ENCODE measurements at places on chromosomes 2 and 18.

- no peak for DNase-seq
These were observed 30.1 kb upstream of the CEP68 start for GRCh38 chr2:65026154-65026553.

- DNase-seq = no peak
These were observed 1.7 kb downstream of the IL1RL1 start for GRCh38 chr2:102313025-102313424.

DNA sequence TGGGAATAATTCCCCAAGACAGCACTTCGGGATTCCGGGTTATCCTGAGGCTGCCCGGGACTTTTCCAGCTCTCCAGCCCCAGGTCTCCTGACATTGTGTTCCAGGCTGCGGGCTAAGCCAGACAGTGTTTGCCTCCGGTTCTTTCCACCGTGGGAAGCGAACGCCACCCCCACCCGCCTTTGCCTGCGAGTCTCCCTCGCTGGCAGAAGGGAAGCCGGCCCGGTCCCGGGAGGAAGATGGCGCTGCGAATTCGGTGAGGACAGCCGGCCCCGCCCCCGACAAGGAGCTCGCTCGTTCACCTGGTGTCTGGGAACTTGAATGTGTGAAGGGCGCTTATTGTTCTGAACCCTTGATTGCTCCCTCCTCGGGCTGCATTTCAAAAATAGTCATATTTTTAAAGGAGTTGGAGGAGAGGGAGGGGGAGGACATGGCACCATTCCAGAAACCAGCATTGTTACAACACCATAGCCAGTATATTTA, 2.9 kb downstream of the LRATD1 start:
- DNase-seq = no peak

- no peak for DNase-seq
These were observed 103.3 kb downstream of the COL6A3 start for GRCh38 chr2:237310515-237311114.

DNA sequence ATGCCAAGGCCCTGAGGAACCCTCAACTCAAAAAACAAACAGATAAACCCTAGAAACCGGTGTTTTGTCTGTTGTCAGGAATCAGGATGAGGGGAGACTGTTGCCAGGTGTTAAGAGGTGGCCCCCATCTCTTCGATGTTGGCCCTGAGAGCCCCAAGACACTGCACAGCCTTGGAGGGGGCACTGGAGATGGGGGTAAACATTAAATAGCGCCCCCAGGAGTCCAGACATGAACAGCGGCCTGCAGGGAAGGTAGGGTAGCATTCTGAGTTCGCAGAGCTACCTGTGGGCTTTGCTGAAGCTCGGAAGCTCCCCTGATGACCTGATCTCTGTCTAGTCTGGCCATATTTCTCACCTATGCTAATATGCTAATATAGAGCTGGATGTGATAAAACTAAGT, 97.6 kb upstream of the SMAD2 start:
- no peak for DNase-seq

DNA sequence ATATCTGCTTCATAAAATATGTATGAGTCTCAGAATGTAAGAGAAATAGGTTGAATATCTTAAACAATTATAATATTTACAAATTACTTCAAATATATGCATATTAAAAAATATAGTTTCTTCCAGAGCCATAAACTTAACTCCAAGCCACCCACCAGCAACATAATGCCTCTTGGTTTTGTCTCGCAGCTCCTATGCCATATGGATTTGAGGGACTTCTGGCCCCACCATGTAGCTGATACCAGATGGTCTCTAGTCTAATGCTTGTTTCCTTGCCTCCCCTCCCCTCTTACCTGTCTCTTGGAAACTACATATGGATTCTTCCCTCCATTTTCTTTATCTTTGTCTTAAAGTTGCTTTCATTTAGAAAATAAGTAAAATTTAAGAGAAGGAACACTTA, 114.3 kb downstream of the GCA start:
- DNase-seq = no peak

DNA sequence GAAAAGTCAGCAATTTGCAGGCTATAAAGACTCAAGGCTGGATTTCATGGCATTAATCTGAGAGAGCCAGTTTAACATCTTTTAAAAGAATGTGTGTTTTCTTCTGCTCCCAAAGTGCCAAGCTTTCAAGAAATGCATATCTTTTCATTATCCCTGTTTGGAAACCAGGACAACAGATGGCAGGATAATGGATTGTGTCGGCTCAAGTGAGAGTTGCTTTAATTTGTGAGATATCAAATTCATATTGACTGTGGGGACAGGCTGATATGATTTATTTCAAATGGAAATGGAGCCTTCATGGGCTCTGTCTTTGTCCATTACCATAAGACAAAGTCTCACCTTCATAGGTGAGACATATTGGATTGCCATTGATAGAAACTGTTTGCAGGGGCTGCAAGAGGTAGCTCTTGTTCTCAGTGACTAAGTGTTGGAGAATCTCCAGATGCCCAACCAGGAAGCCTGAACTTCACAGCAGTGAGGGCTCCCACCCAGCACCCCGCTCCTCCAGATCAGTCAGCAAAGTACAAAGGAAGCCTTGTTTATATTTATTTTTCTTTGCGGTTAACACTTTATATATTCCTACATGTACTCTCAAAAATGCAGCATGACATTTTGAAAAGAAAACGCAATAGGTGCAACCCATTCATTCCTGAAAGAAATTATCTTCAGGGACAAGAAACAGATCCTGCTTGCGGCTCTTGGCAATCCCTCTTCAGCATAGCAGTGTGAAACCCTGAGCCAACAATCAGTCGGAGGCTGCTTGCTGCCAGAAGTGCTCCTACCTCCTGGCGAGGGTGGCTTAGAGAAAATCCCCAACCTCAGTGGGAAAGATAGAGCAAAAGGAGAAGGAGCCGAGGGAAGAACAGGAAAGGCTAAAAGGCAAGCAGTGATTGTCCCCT, 65.8 kb upstream of the ATL2 start:
- DNase-seq = no peak

DNA sequence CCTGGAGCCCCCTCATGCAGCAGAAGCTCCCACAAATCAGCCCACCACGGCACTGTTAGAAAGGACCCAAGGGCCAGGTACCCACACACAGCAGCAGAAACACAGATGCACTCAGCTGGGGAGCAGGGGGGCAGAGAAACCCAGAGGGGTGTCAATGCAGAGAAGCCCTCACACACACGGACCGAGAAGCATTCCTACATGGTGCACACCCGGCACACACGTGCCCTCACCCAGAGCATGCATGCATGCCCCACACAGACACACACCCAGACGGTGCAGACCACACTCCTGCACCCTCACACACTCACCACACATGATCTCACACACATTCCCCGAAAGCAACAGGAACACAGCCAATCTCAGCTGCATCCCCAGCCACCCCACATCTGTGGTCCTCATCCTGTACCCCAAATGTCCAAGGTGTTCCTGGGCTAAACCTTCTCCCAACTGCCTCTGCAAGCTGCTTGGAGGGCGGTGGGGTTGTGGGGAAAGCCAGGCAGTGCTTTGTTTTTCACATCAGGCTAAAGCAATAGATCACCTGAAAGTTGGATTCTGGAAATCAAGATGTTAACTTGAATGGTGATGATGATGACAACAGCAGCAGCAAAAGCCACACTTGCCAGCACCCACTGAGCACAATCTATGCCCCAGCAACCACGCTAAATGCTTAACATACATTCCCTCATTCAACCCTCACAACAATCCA, 102.3 kb downstream of the ZFP36L2 start:
- DNase-seq = no peak

- no peak for DNase-seq
These were observed 33.3 kb downstream of the RBMS1 start for GRCh38 chr2:160460333-160460731.

GRCh38 chr18:72171596-72171995, 372.5 kb downstream of the CBLN2 start:
- no peak for DNase-seq

DNA sequence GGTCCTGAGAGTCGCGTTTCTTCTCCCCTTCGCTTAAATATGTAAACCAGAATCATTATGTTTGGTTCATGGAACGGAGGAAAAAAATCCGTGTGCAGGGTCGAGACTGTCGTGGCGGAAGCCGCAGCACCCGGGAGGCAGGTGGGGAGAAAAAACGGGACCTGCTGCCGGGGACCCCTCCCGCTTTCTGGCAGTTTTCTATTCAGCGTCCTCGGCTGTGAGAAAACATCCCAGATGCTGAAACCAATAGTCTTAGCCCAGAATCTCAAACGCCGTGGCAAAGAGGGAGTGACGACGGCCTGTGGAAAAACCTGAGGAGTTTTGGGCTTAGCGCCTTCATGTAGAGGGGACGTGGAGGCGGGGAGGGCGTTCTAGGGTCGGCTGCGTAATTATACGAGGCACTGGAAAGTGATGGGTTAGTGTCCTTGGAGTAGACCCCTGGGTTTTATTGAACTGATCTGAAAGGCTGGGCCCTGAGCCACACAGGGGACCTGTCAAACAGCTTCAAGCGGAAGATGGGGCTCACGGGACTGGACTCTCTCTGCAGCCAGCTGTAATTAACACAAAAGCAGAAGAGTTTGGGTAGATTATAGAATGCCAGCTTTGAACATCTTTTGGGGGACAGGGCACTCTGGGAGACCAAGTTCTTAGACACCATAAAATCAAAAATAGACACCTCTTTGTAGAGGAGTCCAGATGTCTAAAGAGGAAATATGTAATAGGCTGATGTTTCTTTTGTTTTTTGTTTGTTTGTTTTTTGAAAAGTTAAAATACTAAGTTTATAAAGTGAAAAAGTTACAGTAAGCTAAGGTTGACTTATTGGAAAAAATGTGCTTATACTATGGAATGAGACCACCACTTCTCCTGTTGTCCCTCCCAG, 834 bp upstream of the BUB1 start:
- DNase-seq = no peak

GRCh38 chr18:1627494-1627893, 722.8 kb downstream of the ADCYAP1 start:
- DNase-seq = no peak

- no peak for DNase-seq
These were observed 133.5 kb downstream of the ASXL3 start for GRCh38 chr18:33711514-33711913.

DNA sequence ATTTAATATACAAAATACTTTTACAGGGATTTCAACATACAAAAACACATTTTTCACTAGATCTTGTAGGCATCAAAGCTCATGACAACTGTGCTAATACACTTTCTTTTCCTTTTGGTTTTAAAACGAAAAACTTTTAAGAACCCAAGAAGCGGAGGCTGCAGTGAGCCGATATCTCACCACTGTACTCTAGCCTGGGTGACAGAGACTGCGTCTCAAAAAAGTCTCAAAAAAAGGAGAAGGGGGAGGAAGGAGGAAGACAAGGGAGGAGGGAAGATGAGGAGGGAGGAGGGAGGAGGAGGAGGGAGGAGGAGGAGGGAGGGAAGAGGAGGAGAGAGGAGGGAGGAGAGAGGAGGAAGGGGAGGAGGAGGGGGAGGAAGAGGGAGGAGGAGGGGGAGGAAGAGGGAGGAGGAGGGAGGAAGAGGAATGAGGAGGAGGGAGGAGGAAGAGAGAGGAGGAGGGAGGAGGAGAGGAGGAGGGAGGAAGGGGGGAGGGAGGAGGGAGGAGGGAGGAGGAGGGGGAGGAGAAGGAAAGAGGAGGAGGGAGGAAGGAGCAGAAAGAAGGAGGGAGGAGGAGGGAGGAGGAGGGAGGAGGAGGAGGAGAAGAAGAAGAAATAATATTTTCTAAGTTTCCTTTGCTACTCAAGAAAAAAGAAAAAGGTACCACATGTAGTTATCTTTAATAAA, 13.8 kb downstream of the ROCK2 start:
- DNase-seq = no peak

DNA sequence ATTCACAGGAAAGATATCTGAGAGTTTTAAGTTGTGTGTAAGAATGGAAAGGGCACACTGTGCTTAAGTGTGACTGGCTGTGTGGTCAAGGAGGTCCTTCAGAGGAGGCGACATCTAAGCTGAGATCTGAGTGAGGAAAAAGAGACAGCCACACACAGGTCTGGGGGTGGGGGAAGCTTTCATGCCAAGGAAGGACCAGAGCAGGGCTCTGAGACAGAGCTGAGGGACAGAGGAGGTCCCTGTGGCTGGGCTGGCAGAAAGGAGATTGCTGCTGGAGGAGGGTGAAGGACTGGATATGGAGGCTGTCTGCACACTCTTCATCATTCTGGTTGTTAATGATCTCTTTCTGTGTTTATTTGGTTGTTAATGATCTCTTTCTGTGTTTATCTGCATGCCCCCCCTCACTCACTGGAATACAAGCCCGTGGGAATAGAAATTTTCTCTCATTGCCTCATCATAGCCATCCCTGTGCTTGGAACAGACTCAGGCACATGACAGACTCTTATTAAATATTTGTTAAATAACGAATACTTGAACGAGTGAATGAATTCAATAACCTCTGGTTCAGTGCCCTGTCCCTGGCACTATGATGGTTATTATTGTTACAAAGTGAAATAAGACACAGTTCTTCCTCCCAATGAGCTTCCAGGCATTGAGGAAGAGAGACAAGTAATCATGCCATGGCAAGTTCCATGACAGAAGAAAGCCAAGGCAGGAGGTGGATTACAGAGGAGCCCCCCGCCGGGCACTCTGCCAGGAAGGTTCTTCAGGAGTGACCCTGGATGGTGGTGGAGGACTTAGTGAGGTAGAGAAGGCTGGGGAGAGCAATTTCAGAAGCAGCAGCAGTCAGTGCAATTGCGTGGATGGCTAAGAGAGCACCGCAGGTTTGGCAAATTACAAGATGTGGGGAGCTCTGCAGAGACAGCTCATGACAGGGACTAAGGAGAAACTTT, 399.4 kb upstream of the HS6ST1 start:
- no peak for DNase-seq

DNA sequence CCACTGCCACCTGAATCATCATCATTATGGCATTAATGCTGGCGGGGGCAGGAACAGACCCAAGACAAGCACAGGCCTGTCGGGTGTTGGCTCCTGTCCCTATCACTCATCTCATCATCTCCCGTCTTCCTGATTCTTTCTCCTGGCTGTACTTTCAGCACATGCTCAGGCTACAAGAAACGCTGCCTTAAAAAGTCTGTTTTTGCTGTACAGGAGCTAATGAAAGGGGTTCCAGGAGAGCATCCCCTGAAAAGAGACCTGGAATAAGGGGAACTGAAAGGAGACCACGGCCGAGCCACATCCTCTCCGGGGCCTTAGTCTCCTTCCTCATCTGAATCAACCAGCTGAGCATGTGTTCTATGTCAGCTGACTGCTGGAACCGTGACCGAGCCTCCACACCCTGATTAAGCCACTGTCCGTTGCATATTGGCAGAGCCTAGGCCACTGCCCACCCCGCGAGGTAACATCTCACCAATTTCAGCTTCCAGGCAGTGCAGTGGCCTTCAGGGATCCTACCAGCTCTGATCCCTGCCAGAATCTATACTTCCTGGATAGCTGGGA, 62.6 kb downstream of the DNMT3A start:
- DNase-seq = no peak

GRCh38 chr2:44877417-44877816, 64.1 kb upstream of the SIX3 start:
- DNase-seq = no peak
